A549 treated with CORT108297 at 1 μM for 4 hours (cell line): ENCODE measurements at places on chromosomes 16 and 17. TPM values are rescaled to one million over a fixed set of nuclear protein-coding genes. Genes with fewer than 3 reads are reported as not detected.

Gene ALKBH5
- total RNA-seq, result 47.5 to 59.1 TPM (median 51.3 TPM) in 5 replicates

Gene WNT9B
- total RNA-seq, result not detected in 5 replicates

Gene MT1A
- total RNA-seq, result 17.2 to 22.0 TPM (median 18.8 TPM) in 5 replicates

Gene ECI1
- 47.6 to 92.3 TPM (median 88.7 TPM) in 5 replicates for total RNA-seq

Gene SLC35G3
- total RNA-seq, result not detected in 5 replicates

Gene EVPLL
- not detected in 5 replicates for total RNA-seq

Gene EVI2A
- total RNA-seq, result not detected in 5 replicates

Gene RHBDF1
- 22.0 to 32.9 TPM (median 31.9 TPM) in 5 replicates for total RNA-seq

Gene ABCA10
- total RNA-seq, result 0.07 to 0.15 TPM (median 0.08 TPM) in 5 replicates

Gene KRT24
- total RNA-seq, result not detected in 5 replicates

Gene RGS9
- 6.0 to 7.4 TPM (median 6.0 TPM) in 5 replicates for total RNA-seq

Gene PLLP
- 1.2 to 1.8 TPM (median 1.6 TPM) in 5 replicates for total RNA-seq

Gene HES7
- 1.6 to 3.7 TPM (median 3.1 TPM) in 5 replicates for total RNA-seq

Gene TM4SF5
- total RNA-seq, result 0.51 to 1.2 TPM (median 0.90 TPM) in 5 replicates

Gene KRT34
- total RNA-seq, result 0.12 to 0.50 TPM (median 0.32 TPM) in 5 replicates

Gene HBA2
- total RNA-seq, result 0.24 to 0.60 TPM (median 0.47 TPM) in 4 of 5 replicates, not detected in the other

Gene CCDC144A
- 0.98 to 1.8 TPM (median 1.6 TPM) in 5 replicates for total RNA-seq

Gene TNK1
- total RNA-seq, result 1.3 to 2.0 TPM (median 1.7 TPM) in 5 replicates

Gene CNEP1R1
- total RNA-seq, result 17.7 to 20.1 TPM (median 18.5 TPM) in 5 replicates

Gene PIK3R5
- 0.05 to 0.11 TPM (median 0.10 TPM) in 3 of 5 replicates, not detected in the others for total RNA-seq

Gene KRT33A
- not detected in 5 replicates for total RNA-seq

Gene KIF2B
- total RNA-seq, result not detected in 5 replicates

Gene GDPD3
- total RNA-seq, result 1.2 to 3.0 TPM (median 1.8 TPM) in 5 replicates

Gene C16orf89
- total RNA-seq, result 0.22 TPM in 1 of 5 replicates, not detected in the others

Gene CRHR1
- total RNA-seq, result 0.13 to 0.16 TPM (median 0.14 TPM) in 3 of 5 replicates, not detected in the others

Gene NPIPA1
- total RNA-seq, result 38.8 to 54.2 TPM (median 50.0 TPM) in 5 replicates

Gene WDR59
- 22.2 to 32.6 TPM (median 29.7 TPM) in 5 replicates for total RNA-seq

Gene C1QL1
- 14.7 to 35.1 TPM (median 30.0 TPM) in 5 replicates for total RNA-seq

Gene PMFBP1
- total RNA-seq, result 0.13 to 0.16 TPM (median 0.16 TPM) in 3 of 5 replicates, not detected in the others

Gene SLFN14
- total RNA-seq, result not detected in 5 replicates

Gene TVP23A
- 0.05 to 0.15 TPM (median 0.11 TPM) in 5 replicates for total RNA-seq

Gene KCTD19
- 0.09 to 0.46 TPM (median 0.21 TPM) in 5 replicates for total RNA-seq

Gene SPATA32
- total RNA-seq, result 0.14 to 0.22 TPM (median 0.18 TPM) in 5 replicates

Gene SLC52A1
- 0.44 to 1.2 TPM (median 0.95 TPM) in 5 replicates for total RNA-seq

Gene PMP22
- 254 to 305 TPM (median 275 TPM) in 5 replicates for total RNA-seq

Gene SSTR5
- total RNA-seq, result 0.25 to 0.37 TPM (median 0.33 TPM) in 5 replicates

Gene KRT17
- total RNA-seq, result 0.88 to 1.5 TPM (median 1.1 TPM) in 5 replicates

Gene KRT27
- total RNA-seq, result not detected in 5 replicates

Gene CAMTA2
- total RNA-seq, result 29.0 to 37.2 TPM (median 36.7 TPM) in 5 replicates
